ENCODE measurements at places on chromosomes 4 and X.

GRCh38 chr4:13493793-13494192 is 9.7 kb upstream of the RAB28 start:
- DNase-seq: no peak

- DNase-seq: no peak
Measured at GRCh38 chr4:18180122-18180521, 158.6 kb upstream of the LCORL start.

GRCh38 chr4:182143822-182144625 is 99.2 kb upstream of the TENM3 start:
- DNase-seq: no peak

GRCh38 chrX:110796407-110796697 is 735 bp upstream of the CHRDL1 start:
- DNase-seq: no peak

- no peak for DNase-seq
Measured at GRCh38 chr4:106893395-106893881, 142.7 kb downstream of the DKK2 start.

DNA sequence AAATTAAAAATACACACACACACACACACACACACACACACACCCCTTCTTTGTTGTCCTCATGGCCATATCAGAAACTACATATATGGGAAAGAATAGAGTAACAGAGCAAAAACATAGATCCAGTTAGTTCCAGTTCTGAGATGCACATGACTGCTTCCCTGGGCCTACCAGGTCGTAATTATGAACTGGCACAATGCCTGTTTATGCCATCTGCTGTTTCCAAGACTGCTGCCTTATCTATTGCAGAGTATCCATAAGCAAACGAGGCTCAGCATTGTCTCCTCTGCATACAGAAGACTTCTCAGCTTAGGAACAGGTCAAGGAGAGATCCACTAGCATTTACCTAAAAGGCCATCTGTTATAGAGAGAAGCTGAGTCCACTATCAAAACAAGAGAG is 789.0 kb downstream of the TECRL start:
- no peak for DNase-seq

DNA sequence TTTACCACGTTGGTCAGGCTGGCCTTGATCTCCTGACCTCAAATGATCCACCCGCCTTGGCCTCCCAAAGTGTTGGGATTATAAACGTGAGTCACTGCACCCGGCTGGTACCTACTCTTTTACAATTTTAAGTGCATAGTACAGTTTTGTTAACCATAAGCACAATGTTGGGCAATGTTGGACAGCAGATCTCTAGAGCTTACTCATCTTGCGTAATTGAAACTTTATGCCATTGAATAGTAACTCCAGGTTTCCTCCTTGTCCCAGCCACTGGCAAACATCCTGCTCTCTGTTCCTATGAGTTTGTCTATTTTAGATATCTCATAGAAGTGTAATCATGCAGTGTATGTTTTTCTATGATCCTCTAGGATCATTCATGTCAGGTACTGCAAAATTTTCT is 9.3 kb upstream of the CPE start:
- no peak for DNase-seq

GRCh38 chrX:78886550-78886949 is 58.6 kb upstream of the P2RY10 start:
- DNase-seq: no peak

GRCh38 chrX:136738049-136738729 is 42.5 kb downstream of the ARHGEF6 start:
- no peak for DNase-seq

DNA sequence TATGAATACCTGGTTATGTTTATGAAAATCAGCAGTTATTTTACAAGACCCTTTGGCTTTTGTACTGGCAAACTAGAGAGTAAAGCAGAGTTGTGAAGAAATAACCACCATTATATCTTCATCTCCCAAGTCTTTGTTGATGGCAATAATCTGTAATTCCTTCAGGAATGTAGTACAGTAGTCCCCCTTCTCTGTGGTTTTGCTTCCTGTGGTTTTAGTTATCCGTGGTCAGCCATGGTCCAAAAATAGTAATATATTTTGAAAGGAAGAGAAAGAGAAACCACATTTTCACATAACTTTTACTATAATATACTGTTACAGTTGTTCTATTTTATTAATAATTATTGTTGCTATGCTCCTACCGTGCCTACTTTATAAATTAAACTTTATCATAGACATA is 27.8 kb downstream of the BANK1 start:
- no peak for DNase-seq

- DNase-seq: no peak
Measured at GRCh38 chr4:61405307-61405706, 205.2 kb downstream of the ADGRL3 start.

DNA sequence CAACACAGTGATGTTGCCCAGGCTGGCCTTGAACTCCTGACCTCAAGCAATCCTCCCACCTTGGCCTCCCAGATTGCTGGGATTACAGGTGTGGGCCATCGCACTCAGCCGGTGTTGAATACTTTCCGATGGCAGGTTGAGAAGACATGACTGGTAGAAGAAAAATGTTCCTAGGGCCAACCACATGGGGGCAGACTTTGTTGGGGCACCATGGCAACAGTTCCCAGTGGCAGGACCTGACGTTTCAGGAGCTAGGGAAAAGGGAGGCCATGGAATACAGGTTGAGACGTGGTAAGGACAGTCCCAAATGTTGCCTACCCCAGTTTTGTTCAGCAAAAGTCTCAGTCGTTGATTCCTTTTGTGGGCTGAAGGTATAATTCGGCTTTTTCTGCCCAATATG is 134.6 kb downstream of the ASMT start:
- no peak for DNase-seq

DNA sequence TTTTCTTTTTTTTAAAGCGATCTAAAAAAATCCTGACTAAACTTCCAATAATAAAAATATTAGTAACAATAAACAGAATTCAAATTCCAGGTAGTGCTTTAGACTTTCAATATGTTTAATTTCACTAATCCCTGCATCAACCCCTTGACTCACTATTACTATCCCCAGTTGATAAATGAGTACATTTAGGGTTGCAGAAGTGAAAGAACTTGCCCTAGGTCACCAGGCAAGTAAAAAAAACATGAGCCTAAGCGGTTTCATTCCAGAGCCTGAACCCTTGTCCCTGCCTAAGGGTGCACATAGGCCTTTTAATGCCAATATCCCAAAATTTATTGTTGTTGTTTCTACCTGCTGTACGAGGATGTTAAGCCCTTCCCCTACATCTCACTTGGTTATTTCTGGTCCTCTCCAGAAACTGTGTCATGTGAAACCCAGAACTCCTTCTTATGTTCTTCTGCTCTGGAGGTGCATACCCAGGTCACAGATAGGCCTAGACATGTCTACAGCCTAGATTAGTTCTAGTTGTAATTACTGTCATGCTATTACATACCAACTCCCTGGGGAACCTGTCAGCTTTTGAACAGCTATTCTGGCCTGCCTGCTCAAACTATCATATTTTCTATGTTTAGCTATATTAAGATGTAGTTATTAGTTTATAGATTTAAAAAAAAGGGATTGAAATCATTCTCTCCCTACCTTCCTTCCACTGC is 244.5 kb upstream of the PITX2 start:
- DNase-seq: no peak

- no peak for DNase-seq
Measured at GRCh38 chrX:131818297-131818936, 204.7 kb upstream of the STK26 start.

GRCh38 chrX:77572322-77572721 is 125.1 kb downstream of the FGF16 start:
- DNase-seq: no peak

DNA sequence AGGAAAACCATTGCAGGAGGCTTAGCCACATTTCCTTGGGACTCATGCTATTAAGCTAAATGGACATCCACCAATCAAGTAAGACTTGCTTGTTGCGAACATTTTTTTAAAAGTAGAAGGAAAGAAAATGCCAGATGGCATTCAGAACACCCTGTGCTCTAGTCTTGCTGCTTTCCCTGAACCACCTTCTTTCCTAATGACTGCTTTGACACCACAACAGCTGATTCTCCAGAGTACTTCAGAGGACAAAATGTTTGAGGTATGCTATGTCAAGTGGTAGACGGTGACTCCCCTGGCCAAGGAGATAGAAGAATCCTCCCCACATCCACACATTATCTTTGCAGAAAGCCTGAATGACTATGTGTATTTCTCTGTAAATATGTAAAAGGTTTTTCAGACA is 65.4 kb downstream of the ANK2 start:
- DNase-seq: no peak

DNA sequence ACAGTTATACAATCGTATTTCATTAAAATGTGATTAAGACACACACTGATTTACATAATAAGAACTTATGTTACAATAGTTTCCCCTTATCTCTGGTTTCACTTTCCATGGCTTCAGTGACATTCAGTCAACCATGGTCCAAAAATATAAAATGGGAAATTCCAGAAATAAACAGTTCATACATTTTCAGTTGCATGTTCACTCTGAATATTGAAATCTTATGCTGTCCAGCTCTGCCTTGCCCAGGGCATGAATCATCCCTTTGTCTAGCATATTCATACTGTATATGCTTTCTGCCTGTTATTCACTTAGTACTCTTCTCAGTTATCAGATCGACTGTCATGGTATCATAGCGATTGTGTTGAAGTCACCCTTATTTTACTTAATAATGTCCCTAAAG is 173.8 kb upstream of the DCAF12L2 start:
- DNase-seq: no peak

DNA sequence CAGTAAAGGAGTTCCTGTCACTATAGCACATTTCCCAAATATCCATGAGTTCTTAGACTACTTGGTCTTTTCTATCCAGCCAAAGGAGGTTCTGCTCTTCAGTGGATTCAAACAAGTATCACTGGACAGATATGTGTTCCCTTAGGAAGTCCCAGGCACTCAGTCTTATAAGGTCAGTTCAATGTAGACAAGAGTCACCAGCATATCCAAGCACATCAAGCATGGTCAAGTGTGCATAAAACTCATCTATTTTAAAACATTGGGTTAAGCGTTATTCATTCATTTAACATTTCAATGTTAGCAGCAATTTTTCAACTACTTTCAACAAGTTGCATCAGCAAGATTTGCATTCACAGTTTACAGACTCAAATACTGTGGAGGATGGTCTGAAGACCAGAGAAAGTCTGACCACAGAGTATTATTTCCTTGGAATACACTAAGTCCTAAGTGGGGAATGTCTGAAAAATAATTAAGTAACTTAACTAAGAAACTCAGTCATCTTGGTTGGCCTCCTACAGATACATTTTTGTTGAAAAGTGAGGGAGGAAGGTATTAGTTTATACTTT is 630.5 kb upstream of the IGFBP7 start:
- no peak for DNase-seq

- DNase-seq: no peak
Measured at GRCh38 chr4:72031868-72032608, at the start of gene NPFFR2. Gene NPFFR2 (plus strand): TSS chr4:72032000. CDS start chr4:72128592, 96,592 bp downstream.

DNA sequence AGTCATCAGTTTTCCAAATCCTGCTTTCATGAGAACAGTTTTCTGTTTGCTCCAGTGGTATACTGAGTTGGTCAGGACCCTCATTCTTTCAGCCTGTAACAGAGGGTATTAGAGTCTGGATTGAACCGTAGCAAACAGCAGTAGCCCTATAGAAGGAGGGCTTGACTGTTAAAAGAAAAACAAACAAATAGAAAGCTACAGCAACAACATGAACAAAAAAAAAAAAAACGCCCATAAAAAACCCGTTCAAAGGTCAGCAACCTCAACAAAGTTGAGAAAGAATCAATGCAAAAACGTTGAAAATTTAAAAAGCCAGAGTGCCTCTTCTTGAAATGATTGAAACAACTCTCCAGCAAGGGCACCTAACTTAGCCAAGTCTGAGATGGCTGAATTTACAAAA is 64.7 kb upstream of the UGT2B10 start:
- DNase-seq: no peak

GRCh38 chr4:11589676-11590075 is 161.0 kb upstream of the HS3ST1 start:
- no peak for DNase-seq

DNA sequence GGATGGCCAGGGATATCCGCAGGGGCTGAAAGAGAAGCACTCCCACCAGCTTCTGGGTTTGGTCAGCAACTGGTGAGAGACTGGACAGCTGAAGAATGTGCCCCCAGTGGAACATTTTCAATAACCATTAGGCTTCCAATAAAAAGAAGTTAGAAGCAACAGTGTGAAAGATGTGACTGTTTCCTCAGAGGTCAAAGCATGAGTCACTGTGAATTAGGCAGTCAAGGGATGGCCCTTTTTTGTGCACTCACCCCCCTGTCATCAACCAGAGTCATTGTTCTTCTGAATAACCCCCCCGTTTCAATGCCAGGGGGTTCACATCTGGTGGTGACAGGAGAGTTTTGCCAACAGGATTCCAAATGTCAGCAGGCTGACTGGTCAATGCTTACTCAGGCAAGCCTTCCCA is 74.6 kb upstream of the SH3RF1 start:
- no peak for DNase-seq

DNA sequence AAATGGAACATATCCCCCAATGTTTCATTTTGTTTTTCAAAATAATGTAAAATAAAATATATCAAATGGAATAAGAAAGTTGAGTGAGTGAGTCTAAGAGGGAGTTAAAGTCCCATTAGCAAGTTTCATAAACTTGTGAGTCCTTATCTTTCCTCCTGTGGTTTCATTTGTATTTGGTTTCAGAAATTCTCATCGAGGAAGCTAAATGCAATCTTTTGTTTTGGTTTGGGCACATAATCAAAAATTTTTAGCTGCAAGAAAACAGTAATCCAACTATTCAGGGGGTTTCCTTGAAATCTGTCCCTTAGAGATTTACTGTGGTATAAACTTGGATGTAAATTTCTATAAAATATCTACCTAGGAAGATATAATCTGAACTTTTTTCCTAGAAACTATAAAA is 124.2 kb downstream of the CAMK2D start:
- no peak for DNase-seq

- no peak for DNase-seq
Measured at GRCh38 chr4:97317201-97317600, 826.1 kb downstream of the STPG2 start.

- DNase-seq: no peak
Measured at GRCh38 chr4:1551211-1551610, 132.9 kb downstream of the FAM53A start.

DNA sequence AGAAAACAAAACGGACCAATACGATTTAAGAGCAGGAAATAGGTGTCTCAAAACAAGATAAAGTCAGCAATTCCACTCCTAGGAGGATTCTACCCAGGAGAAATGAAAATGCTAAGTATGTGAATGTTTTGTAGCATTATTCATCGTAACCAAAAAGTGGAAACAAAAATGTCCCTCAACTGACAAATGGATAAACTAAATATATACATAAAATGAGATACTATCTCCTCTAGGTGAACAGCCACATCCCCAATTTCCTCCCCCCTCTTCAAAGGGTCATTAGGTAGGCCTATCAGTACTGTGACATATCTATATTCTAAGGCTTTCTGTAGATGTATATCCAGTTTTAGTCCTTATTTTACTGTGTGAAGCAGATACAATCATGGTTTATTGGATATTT is 18.0 kb downstream of the DDX3X start:
- no peak for DNase-seq

- DNase-seq: no peak
Measured at GRCh38 chrX:108186811-108187210, 95.2 kb downstream of the ATG4A start.

- DNase-seq: no peak
Measured at GRCh38 chr4:37827030-37827685, 672 bp downstream of the PGM2 start.
